ENCODE measurements at places on chromosomes 2 and 18.
A peak's percentile ranks its signal among the peaks of the same experiment; 100 is the strongest.

GRCh38 chr2:55885127-55885943, 38.2 kb downstream of the EFEMP1 start:
- no peak for DNase-seq

DNA sequence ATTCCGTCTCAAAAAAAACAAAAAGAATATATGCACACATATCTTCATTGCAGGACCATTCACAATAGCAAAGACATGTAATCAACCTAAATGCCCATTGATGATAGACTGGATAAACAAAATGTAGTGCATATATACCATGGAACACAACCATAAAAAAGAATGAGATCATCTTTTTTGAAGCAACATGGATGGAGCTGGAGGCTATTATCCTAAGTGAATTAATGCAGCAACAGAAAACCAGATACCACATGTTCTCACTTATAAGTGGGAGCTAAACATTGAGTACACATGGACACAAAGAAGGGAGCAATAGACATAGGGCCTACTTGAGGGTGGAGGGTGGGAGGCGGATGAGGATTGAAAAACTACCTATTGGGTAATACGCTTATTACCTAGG, 8.8 kb downstream of the NT5C1B start:
- no peak for DNase-seq

- DNase-seq = peak; percentile 89
These were observed 31.9 kb downstream of the C1QL2 start for GRCh38 chr2:119126650-119127049.

GRCh38 chr2:7559791-7560190, 642.6 kb downstream of the RNF144A start:
- no peak for DNase-seq

- no peak for DNase-seq
These were observed 30.0 kb downstream of the RNF125 start for GRCh38 chr18:32048507-32049091.

GRCh38 chr2:159750873-159751272, 38.6 kb downstream of the MARCHF7 start:
- no peak for DNase-seq

DNA sequence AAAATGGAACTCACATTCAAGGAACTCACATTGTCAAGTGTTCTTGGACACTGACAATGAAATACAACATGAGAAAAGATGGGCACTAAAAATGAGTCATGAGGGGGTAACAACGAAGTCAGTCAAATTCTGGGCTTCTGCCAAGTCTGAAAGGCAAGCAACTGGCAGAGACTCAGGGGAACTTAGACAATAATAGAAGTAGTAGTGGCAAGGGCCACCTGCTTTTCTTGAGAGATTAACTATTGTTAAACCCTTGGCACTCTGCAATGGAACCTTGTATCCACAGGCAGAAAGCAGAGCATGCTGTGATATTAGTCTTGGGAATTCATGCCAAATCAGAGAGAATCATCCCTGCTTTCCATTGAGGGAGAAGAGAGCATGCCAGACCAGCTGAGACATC, 382.6 kb upstream of the CDH2 start:
- DNase-seq = no peak

DNA sequence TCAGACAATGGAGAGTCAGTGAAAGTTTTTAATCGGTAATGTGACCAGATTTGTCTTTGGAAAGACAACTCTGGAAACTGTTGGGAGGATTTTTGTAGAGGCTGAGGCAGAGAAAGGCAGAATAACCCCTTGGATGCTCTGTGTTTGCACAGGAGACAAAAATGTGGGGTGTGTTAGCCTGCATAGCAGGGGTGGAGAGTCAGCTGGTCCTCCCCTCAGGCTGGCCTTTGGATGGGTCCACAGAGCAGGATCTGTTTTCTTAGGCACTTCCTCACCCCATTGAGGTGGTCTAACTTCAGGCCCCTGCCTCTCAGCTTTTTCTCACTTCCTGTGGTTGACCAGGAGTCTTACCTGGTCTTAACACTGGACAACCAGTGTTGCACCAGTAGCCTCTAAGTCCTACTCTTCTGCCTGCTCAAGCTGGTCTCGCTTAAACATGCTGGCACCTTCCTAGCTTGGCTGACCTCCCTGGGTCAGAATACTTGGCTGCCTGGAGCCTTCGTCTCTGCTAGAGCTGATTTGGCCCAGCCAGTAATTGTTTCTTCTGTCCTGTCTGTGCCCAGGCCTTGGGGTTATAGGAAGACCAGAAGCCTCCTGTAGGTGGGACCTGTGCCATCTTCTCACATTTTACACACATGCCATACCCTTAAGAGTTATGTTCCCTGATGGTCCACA, 259.8 kb upstream of the RASGRP3 start:
- no peak for DNase-seq

DNA sequence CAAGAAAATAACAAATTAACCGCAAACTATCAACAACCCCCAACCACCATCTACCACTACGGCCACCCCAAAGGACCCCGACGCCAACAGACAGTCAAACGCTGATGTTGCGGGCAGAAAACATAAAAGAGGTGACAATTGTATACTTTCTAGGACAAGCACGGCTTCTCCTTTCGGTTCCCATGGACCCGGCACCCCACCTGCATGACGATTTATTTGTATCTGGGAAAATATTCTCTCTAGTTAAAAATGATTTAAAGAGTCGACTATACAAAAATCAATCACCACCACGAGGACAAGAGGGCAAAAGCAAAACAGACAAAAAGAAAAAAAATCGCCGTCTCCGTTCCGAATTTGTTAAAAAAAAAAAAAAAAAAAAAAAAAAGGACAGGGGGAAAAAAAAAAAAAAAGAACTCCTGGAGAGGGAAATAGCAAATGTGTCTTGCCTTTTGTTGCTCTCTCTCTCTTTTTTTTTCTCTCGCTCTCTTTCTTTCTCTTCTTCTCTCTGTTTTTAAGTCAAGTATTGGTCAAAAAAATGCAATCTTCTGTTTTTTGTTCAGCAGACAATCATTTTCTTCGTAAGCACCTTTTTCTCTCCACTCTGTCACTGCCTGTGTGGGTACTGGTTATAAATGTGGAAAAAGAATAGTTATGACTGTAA, 3.6 kb downstream of the SIX3 start:
- no peak for DNase-seq

- no peak for DNase-seq
These were observed 36.2 kb downstream of the ZAP70 start for GRCh38 chr2:97749581-97749980.

GRCh38 chr2:36904636-36905035, 61.7 kb downstream of the STRN start:
- no peak for DNase-seq

DNA sequence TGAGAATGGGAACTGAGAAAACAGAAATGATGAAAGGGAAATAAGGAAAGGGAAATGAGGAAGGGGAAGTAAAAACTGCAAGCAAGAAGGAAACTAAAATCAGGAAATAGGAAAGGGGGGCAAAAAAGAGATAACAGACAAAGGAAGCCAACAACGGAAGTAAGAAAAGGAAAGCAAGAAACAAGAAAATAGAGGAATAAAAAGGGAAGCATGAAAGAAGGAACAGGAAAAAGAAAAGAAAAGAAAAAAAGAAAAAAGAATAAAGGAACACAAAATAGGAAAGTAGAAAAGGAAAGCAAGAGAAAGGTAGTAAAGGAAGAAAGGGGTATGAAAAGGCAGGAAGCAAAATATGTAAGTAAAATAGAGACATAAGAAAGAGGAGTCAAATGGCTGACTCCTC, 241.2 kb upstream of the NCKAP5 start:
- DNase-seq = no peak

DNA sequence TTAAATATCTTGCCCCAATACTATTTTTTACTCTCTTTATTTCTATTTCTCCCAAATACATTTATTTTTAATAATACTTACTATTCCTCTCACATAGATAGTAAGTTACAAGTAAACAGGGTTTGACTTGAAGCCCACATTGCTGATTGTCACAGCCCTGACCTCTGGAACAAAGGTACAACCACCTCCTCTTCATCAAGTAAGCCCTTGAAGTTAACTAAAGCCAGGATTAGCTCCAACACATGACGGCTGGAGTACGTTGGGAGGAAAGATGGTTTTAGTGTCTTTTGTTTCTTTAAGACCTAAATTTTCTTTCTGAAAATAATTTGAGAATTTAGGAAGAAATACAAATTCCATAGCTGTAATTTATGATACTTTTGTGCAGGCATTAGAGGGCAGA, 949 bp downstream of the MYOM1 start:
- no peak for DNase-seq

DNA sequence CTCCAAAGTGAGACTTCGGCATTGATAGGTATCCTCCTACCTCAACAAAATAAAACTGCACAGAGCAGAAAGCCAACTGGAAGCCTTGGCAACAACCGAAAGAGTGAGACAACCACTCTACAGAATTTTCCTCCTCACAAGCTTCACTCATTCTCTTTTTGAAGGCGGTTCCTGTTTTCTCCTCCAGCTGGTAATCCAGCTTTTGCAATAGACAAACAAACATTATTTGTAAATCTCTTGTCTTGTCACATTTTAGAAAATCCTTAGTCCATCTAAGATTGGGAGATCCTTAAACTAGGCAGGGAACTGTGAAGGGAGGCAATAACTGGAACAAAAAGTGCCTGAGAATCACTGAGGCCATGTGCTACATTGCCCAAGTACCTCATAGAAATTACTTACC, 332.4 kb downstream of the BCL11A start:
- no peak for DNase-seq

GRCh38 chr2:12504443-12504842, 212.3 kb upstream of the TRIB2 start:
- no peak for DNase-seq

DNA sequence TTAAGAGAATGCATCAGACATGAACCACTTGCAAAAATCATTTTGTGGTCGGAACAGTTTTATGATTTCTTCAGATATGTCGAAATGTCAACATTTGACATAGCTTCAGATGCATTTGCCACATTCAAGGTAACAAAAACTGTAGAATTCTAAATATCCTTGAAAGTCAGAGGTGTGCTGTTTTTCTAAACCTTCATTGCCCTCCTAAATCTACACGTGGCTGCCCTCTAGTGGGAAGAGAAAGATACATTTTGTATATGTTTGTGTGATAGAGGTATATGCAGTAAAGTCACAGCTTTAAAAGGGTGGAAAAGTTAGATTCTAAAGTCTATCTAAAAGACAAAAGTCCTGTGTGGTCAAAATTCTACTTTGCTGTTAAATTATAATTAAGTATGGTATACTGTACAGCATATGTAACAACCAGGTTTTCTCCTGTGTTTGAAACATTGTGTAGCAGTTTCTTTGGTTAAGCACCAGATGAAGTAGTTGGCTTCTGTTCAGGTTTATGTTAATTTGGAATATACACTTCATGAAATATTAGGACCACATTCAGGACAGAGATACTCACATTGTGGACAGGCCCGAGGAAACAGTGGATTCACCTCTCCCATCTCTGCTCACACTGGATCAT, 65.9 kb upstream of the ITM2C start:
- DNase-seq = no peak

GRCh38 chr2:55947752-55948151, 24.2 kb upstream of the EFEMP1 start:
- no peak for DNase-seq

- peak; percentile 80 for DNase-seq
These were observed 2.5 kb upstream of the CNDP2 start for GRCh38 chr18:74493689-74494088.

- DNase-seq = no peak
These were observed 451.1 kb upstream of the TRIB2 start for GRCh38 chr2:12265646-12266045.

- no peak for DNase-seq
These were observed 66.1 kb upstream of the NXPH2 start for GRCh38 chr2:138846216-138846821.
